ENCODE measurements at places on chromosomes 6 and 20.
A peak's percentile ranks its signal among the peaks of the same experiment; 100 is the strongest.

GRCh38 chr6:39881851-39882530, 52.3 kb downstream of the MOCS1 start:
- no peak for DNase-seq

- no peak for DNase-seq
Observed at GRCh38 chr6:21754891-21755290, 161.3 kb downstream of the SOX4 start.

DNA sequence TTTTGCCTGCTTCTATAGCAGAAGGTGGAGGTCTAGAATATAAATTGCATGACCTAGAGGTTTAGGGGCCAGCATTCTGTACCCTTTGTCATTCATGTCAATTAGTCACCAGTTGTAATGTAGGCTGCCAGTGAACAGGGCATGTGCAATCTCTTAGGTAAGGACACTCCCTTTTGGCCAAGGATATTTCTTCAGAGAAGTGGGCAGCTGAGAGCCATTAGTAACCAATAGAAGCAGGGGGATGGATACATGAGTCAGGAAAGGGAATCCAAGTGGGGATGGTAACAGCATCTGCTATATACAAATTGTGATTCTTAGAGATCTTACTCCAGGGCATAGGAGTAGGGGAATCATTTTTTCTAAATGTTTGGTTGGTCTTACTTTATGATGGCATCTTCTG, 494.2 kb upstream of the JAG1 start:
- no peak for DNase-seq

DNA sequence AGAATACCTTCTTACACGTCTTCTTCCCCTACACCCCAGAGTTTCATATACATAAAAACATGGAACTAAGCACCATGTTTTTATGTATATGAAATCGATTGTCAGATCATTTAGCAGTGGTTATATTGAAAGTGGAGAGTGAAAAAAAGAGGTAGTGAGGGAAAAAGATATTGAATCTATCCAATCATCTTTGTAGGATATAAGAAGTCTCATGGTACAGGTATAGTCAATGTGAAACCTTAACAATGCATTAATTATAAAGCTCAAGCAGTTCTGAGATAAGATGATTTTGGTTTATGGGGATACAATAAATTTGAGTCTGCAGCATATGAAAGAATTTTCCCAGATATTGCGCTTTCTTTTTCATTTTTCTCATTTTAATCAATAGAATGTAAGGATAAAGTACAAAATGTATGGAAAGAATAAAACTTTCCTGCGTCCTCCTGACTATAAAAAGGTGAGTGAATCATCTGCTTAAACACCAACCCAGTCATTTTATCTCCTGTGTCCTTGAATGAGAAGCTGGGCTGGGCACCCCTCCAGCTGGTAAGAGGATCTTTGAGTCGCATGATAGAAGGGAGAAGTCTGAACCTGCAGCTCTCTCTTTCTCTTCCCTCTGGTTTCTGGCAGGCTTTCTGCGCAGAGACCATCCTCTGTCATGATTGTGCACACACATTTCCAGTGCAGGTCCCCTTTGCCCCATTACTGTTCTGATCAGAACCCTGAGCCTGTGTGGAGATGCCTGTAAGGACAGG, 28.1 kb upstream of the AKIRIN2 start:
- no peak for DNase-seq

DNA sequence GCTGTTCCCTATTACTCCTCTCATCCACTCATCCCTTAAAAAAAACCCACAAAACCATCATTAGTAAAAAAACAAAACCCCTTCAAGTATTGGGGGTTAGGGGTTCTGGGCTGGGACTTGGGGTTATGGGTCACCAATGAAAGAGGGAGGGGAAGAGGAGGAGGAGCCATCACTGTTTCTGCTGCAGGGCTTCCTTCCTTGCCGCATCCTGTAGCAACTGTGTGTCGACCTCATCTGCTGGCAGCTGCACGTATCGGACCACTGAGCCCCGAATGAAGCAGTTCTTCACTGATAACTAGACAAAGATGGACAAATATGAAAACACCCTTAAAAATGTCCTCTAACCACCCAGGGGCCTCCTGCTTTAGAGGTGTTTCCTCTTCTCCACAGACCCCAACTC, 2.0 kb upstream of the VARS1 start:
- DNase-seq: no peak

GRCh38 chr6:36305885-36306284, 30.8 kb downstream of the BNIP5 start:
- DNase-seq: no peak

DNA sequence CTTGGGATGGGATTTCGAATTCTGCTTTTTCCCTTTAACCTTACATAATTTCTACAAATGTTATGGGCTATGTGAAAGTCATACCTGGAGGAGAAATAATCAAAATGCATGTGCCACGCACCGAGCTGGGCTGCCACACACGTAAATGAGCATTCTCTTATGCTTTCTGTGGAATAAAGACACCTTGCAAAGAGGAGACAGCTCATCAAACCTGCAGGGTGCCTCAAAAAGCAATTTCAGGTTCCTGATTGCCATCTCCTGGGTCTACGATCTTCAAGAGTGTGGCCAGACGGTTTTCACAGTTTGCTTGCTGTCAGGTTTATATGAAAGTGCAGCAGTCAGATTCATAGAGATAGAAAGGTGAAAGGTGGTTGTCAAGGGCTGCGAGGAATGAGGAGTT, 36.6 kb downstream of the DUSP22 start:
- no peak for DNase-seq

DNA sequence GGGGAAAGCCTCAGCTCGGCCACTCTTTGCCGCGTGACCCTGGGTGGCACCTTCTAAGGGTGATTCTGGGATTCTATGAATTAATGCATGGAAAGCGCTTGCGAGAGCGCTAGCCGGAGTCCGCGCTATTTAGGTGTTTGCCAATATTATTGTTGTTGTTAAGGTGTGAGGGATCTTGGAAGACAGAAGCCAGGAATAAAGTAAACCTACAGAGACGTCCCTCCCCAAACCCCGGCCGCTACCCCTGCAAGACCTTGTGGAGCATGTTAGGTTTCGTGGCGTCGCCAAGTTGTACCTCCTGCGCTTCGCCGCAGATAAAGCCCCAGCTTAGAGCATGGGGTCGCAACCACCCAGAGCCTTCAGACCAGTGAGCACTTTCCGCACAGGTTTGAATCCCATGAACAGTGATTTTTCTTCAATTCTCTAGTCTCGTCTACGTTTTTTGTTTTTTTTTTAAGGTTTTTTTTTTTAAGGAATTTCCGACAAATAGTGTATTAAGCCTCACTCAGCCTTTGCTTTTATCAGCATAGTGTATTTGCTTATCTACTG, 16.9 kb upstream of the ZSCAN9 start:
- peak; percentile 71 for DNase-seq

GRCh38 chr6:67952121-67952520, 683.0 kb upstream of the ADGRB3 start:
- DNase-seq: no peak

GRCh38 chr20:5933802-5934436, 16.4 kb downstream of the TRMT6 start:
- DNase-seq: peak; percentile 18

DNA sequence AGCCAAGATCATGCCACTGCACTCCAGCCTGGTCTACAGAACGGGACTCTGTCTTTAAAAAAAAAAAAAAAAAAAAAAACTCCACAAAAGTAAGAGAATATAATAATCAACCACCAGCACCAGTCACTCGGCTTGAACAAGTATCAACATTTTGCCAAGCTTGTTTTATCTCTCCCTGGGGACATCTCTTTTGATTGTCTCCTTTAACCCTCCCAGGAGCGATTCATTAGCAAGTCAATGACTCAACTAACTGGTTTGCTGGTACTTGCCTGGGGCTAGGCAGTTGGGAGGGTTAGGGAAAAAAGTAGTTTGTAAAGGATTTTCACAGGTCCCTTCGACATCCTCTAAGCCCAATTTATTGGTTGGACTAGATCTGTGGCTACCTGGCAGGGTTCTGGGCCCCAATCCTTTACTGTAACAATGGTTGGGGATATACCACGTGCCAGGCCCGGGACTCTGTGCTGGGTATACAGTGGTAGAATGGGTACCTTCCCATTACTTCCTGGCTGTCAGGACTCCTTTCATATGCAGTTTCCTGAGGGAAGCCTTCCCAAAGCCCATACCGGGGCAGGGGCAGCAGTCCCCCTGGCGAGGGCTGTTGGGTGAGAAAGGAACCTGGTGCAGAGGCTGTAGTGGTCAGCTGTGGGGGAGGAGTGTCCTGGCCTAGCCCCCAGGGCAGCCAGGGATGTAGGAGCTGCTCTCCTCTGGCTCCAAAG, 12.2 kb downstream of the TGIF2 start:
- DNase-seq: peak; percentile 23

- peak; percentile 18 for DNase-seq
Observed at GRCh38 chr20:58229198-58229798, 845 bp upstream of the ANKRD60 start.

DNA sequence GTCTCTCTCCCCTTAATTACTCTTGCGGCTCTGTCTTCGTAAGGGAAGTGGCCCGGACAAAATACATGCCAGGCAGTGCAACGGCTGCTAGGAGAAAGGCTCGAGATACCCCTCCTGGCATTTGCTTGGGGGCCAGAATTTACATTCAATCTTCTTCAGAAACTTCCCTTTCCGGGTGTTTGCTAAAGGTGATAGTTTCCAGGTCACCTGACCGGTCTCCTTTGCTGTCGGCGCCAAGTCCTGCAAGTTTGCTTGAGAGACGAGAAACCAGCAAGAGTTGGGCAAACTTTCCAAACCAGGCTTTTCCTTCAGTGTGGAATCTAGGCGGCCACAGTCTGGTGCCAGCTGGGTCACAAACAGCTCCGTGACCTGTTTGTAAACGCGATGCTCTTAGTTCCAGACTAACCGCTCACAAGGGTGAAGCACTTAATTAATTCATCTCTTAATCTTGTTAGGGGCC, 563 bp upstream of the SRSF3 start:
- peak; percentile 71 for DNase-seq

DNA sequence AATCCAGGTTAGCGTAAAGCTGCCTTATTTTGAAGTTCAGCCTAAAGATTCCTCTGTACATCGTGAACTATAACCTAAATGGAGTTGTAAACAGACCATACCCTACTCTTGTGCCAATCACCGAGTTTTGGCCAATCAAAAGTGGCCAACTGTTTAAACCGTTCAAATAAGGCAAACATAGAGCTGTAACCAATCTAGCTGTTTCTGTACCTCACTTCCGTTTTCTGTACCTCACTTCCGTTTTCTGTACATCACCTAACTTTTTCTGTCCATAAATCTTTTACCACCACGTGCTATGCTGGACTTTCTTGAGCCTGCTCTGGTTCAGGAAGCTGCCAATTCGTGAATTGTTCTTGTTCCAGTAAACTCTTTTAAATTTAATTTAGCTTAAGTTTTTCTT, 39.7 kb downstream of the LBP start:
- no peak for DNase-seq

GRCh38 chr6:46347669-46348068, 143.6 kb downstream of the RCAN2 start:
- DNase-seq: no peak

DNA sequence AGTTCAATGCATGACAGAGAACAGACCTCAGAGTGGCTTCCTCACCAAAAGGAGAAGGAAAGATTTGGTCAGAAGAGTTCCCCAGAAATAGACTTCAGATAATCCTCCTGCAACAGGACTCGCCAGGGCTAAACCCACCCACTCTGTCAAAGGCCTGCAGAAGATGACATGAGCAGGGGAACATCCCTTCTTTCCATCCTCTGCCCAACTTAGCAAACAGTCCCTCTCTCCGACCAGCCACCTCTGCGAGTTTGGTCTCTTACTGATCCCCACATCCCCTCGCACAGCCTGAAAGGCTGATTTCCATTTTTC, 7.5 kb downstream of the NFATC2 start:
- no peak for DNase-seq

- DNase-seq: no peak
Observed at GRCh38 chr20:48745330-48745729, 82.5 kb downstream of the PREX1 start.

GRCh38 chr20:22303523-22303922, 280.8 kb downstream of the FOXA2 start:
- peak; percentile 15 for DNase-seq

DNA sequence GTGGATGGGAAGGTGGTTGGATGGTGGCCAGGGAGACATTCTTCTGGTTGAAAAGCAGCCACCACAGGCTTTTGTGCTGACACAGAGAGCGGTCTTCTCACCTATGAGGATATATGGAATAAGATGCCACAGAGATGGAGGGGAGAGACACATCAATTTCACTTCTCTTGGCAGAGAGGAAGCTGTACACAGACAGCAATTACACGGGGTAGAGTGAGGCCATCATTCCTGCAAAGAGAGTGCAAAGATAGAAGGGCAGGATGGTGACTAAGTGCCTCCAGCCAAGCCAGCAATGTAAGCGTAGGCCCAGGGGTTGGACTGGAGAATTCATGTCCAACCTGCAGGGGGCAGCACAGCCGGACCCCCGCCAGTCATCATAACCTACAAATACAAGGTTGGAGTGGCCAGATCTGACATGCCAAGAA, 56.4 kb downstream of the NRN1 start:
- peak; percentile 41 for DNase-seq

- DNase-seq: no peak
Observed at GRCh38 chr6:47237196-47237595, 72.5 kb downstream of the TNFRSF21 start.

DNA sequence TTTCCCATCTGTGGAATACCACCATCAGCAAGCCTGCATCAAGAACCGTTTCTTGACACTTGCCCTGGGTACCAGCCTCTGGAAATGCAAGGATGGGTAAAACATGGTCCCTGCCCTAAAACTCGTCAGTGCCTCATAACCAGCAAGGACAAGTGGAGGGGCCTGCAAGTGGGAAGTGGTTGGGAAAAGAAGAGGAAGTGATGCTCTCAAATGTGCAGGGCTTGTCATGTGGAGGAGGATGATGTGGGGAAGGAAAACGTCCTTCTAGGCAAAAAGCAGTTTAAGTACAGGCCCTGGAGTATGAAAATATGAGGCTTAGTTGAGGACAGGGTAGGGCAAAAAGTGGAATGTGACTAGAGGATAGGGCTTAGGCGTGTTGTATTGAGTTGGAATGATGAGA, 19.0 kb downstream of the RREB1 start:
- DNase-seq: no peak

DNA sequence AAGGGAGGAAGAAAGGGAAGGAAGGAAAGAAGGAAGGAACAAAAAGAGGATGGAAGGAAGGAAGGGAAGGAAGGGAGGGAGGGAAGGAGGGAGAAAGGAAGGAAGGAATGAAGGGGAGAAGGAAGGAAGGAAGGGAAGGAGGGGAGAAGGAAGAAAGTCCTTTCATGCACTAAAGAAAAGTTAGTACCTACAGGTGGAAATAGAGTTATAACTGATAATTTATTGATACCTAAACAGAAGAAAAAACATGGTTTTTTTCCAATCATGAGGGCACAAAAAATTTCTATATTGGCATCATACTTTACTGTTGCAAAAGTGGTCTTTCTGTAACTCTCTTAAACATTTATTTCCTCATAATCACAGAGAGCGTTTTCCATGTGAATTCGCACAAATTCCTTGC, 659.4 kb downstream of the MAFB start:
- no peak for DNase-seq

GRCh38 chr6:119303164-119303887, 46.2 kb downstream of the MAN1A1 start:
- DNase-seq: no peak

GRCh38 chr20:137668-138490, 4.5 kb upstream of the DEFB126 start:
- DNase-seq: no peak

GRCh38 chr6:40274058-40274457, 313.1 kb downstream of the LRFN2 start:
- DNase-seq: no peak

Measured in neural progenitor cell (in vitro differentiated cells).